Mesothelial cell of epicardium (in vitro differentiated cells): ENCODE measurements at places on chromosomes 1 and 21.

DNA sequence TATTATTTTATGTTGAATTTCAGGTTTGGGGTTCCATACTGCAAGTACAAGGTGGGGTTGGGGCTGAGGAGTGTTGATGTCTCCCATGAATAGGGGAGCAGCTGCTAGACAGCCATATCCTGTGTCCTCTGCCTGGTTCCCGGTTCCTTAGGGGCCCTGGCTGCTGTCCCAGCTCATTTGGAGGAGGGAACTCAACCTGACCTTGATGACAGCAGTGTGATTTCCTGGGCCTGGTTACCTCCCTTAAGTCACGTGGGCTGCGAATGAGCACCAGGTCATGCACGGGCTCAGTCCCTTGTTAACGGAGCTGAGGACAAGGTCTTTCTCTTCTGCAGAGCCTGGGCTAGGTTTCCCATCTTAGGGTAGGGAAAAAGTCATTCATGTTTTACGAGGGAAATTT is 85.1 kb downstream of the MTR start:
- DNase-seq: no peak

- no peak for DNase-seq
Observed at GRCh38 chr1:17890056-17890814, 135.1 kb downstream of the ACTL8 start.

- no peak for DNase-seq
Observed at GRCh38 chr1:17167786-17168090, 37.2 kb upstream of the PADI1 start.

- DNase-seq: no peak
Observed at GRCh38 chr1:26291939-26292338, 12.1 kb downstream of the SH3BGRL3 start.

- no peak for DNase-seq
Observed at GRCh38 chr1:34520111-34520510, 234.7 kb upstream of the GJB5 start.

- no peak for DNase-seq
Observed at GRCh38 chr1:11613347-11613746, 40.9 kb downstream of the FBXO2 start.

DNA sequence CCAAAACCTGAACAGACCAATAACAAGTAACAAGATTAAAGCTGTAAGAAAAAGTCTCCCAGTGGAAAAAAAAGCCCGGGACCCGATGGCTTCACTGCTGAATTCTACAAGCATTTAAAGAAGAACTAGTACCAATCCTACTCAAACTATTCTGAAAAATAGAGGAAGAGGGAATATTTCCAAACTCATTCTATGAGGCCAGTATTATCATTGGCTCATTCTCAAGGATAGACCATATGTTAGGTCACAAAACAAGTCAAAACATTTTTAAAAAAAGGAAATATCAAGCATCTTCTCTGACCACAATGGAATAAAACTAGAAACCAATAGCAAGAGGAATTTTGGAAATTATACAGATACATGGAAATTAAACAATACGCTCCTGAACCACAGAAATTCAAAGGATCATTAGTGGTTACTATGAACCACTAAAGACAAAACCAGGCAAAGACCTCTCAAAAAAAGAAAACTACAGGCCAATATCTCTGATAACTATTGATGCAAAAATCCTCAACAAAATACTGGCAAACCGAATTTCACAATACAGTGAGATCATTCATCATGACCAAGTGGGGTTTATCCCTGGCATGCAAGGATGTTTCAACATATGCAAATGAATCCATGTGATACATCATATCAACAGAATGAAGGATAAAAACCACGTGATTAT is 13.9 kb upstream of the IL20 start:
- no peak for DNase-seq

DNA sequence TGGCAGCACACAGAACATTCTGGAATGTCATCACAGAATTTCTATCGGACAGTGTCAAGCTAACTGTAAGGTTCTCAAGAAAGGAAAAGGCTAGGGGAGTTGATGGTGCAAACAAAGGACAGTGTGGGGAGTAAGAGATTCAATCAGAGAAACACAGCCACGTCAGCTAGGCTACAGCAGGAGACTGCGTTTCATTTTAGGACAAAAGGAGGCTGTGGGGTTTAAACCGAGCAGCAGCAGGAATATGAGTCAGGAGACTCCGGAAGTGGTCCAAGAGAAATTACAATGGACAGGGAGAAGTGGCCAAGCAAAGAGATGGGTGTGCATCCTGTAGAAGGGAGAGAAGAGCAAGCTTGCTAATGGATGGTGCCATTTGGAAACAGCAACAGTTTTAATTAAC is 37.4 kb upstream of the C1orf198 start:
- DNase-seq: no peak

DNA sequence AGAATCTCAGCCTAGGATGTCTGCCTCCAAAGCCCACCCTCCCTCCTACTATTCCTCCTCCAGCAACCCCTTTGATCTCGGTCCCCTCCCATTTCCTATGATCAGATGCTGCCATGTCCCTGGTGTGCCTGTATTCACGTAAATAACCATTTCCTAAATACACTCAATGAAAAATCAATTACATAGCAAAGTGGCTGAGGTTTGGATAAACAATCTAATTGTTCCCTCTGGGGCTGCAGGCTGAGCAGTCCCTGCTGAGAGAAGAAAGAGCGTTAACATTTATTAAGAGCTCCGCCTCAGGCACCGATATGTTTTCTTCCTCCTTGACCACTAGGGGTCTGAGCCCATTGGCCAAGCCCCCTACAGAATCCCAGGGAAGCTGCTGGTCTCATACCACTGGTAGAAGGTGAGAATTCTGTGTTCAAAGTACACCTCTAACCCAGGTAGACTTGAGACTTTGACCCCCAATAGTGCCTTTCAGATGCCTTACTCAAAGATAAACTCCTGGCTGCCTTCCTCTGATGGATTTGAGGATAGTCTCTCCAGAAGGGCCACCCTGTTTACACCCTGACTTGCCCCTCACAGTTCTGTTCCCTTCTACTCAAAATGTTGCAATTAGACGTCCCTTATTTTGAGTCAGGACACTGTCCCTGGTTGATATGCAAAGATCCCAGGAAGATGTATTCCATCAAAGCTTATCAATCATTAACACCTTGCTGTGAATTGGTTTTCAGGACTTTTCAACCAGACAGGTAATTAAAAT is 33.9 kb upstream of the CAMK1G start:
- no peak for DNase-seq
